Erythroblast (primary cell): ENCODE measurements at places on chromosomes 2 and 18.

- DNase-seq, result no peak
These were observed 24.9 kb downstream of the ASAP2 start for GRCh38 chr2:9231291-9232165.

DNA sequence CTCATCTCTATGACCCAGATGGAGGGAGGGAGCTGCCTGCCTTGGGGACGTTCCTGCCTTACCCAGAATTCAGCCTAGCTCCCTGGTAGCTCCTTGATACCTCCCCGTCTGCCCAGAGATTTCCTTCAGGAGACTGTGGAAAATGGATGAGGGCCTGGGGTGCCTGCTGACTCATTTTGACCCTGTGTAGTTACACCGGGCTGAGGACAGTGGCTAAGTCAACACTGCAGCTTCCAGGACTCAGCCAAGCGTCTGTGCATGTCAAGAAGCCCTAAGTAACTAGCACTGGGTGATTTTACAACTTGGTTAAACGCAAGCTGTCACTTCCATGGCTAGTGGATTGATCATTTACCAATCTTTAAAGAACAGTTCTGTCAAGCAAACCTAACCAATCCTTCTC is 23.3 kb upstream of the EPAS1 start:
- no peak for DNase-seq

DNA sequence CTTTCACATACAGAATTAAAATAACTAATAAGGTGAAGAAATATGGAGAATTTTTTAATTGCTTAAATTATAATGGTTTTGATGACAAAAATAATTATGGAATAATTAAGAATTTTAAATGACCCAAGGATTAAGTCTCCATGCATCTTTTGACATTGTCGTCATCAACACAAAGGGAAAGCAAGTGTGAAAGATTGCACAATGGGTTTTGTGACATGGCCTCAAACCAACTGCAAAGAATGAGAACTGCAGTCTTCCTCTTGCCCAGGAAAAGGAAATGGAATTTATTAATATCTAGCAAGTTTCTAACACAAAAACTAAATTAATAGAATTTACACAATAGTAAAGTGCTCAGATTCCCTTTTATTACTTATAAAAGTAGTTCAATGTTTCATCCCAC is 329.1 kb upstream of the PKDCC start:
- no peak for DNase-seq

- no peak for DNase-seq
These were observed 575.4 kb downstream of the ARHGAP15 start for GRCh38 chr2:143704451-143705106.

DNA sequence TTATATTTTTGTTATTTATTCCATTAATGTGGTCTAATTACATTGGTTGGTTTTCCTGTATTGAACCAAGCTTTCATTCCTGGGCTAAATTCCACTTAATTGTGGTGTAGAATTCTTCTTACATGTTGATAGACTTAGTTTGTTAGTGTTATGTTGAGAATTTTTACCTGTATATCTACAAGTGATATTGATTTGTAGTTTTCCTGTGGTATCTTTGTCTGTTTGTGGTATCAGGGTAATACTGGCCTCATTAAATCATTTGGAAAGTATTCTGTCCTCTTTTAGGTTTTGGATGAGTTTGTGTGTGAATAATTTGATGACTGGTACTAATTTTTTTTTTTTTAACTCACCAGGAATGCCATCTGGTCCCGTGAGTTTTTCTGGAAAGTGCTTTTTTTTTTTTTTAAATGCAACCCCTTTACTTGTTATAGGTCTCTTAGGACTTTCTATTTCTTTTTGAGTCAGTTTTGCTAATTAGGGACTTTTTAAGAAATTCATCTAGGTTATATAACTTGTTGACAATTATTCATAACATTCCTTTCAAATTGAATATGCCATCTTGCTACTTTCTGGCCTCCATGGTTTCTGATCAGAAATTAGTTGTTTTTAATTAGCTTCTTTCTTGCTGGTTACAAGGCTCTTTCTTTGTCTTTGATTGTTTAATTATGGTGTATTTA is 232.8 kb downstream of the CCDC85A start:
- DNase-seq, result no peak

DNA sequence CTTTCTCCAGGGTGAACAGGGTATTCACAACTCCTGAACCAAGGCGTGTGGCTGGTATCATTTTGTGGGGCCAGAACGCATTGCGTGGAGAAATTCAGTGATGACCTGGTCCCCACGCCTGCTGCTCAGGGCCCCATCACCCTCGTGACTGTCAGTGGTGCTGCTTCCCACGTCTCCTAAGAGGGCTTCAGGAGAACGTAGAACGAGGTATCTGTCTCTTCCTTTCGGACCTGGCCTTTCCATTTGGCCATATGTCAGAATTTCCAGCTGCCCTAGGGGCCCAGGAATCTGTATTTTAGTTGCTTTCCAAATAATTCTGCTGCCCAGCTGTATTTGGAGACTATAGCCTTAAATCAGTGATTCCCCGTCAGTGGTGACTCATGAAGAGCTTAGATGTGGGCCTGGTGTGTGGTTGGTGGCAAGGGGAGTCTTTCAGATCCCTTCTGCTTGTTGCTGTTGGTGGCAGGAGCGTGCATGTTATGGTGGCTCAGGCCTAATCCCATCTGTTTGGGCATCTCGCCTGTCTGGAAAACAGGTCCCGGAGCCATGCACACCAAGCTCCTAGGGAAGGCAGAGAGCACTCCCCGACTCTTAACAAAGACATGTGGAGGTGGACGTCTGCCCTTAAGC is 56.4 kb downstream of the NPAS2 start:
- no peak for DNase-seq

DNA sequence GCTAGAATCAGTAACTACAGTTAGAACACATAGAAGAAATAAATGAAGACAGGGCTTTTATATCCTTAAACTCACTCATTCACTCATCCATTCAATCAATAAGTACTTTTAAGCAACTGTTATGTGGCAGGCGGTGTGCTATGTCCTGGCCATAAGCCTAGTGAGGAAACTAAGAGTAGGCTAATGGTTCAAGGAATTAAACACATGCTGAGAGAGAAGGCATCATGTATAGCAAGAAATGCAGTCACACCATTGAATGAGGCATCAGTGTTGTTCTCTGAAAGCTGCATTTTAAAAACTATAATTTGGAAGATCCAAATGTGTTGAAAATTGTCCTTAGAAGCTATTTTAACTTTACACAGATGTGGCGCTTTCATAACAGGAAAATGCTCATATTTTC is 86.5 kb upstream of the DTNA start:
- no peak for DNase-seq

- no peak for DNase-seq
These were observed 236.6 kb downstream of the KLHL29 start for GRCh38 chr2:23621616-23622015.

DNA sequence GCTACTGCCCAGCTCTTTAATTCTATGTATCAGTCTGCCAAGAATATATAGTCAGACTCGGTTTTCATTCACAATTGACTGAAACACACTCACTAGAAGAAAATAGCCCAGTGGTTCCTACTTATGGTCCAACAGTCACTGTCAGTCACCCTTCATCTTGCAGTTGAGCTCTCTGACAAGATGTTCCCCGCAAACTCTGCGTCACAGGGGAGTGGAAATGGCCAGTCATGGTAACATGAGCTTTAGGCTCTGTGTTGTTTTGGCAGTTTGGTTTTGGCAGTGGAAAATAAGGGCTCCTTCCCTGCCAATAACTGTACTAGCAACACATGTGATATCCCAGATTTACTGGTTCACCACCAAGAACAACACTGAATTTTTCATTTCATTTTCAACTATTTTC is 122.5 kb downstream of the PRPF40A start:
- no peak for DNase-seq

DNA sequence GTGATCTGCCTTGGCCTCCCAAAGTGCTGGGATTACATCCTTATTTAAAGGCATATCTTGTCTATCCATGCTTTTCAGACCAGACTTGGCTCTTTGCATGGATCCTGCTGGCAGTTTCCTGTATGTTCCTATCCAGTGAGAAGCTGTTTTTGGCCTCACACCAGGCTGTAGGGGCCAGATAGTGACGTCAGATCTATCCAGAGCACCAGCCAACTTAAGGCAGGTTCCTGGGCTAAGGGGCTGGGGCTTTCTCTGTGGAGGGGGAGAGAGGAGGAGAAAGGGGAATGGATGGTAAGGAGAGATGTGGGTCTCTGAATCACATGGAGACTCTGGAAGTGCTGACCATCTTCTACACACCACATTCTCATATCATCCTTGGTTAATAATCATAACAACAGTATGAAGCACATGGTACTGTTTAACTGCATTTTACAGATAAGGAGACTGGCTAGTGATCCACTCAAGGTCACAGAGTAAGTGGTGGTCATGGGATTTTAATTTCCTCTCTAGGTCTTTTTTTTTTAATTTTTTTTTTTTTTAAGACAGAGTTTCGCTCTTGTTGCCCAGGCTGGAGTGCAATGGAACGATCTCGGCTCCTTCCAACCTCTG is 2.0 kb upstream of the FAM117B start:
- peak; percentile 85 for DNase-seq

GRCh38 chr2:218235017-218235416 is 18.0 kb downstream of the ARPC2 start:
- DNase-seq, result no peak

DNA sequence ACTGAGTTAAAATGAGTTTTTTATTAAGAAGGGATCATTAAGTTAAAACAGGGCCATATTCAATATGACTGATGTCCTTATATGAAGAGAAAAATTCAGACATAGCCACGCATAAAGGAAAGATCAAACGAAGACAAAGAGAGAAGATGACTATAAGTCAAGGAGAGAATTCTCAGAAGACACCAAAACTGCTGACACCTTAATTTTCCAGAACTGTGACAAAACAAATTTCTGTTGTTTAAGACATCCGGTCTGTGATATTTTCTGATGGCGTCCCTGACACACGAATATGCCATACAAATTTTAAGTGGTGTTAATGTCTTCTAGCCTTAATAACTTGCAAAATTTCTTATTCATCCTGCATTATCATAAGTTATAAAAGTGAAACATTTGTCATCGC is 1325.2 kb upstream of the DDX18 start:
- no peak for DNase-seq

GRCh38 chr2:28613633-28614501 is 118.0 kb downstream of the PLB1 start:
- DNase-seq, result no peak

DNA sequence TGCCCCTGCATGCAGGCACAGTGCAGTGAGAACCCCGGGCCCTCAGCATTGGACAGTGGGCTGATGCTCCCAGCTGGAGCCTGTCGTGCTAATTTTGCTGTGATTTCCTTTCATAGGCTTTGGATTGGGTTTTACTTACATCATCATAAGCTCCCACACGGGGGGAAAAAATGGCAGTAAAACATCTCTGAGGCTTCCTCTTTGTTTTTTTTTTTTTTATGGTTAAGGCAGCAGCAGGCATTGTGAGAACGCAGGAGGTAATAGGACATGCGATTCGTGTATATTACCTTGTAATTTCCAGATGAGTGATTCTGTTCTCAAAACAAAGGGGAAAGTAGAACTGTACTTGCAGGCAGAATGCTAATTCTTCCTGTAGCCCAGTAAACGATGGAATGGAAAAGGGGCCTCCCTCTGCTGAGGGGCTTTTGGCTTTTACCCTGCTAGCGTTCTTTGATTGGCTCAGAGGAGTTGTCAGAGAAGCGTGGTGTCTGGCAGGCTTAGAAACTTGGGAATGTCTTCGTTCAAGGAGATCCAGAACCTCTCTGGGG is 89.7 kb downstream of the NPAS2 start:
- no peak for DNase-seq

GRCh38 chr18:9683418-9684396 is 24.4 kb upstream of the RAB31 start:
- DNase-seq, result peak; percentile 60

DNA sequence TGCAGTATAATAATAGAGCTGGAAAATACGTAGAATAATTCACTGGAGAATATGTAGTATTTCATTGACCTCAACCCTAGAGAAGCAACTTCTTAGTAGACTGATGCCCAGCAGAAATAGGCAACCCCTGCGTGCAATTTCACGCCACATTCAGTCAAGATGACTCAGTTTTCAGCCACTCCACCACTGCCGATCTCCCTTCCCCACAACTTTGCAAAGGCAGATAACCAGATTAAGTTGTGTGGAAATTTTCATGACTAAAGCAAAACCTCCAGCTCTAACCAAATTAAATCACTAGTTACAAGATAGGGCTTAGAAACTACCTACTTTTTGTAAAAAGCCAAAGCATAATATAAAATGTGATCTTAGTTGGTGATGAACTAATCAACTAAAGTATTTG is 63.3 kb upstream of the STK17B start:
- peak; percentile 29 for DNase-seq

- no peak for DNase-seq
These were observed 53.5 kb downstream of the DGKD start for GRCh38 chr2:233407771-233408181.

DNA sequence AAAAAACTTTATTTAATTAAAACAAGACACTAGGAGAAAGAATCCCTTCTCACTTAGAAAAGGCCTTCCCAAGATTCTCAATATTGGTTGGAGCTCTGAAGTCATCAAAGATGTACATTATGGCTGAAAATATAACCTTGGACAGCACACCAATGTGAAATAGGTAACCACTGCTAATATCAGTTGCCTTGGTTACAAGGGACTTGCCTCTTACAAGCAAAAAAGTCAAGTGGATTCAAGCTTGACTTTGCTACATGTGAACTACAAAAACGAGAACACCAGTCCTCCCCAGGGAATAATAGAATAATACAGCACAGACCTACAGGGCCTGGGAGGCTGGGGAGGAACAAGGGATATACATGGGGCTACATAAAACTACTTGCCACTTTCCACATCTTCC is 46.1 kb downstream of the NABP1 start:
- no peak for DNase-seq

GRCh38 chr2:3451926-3452671 is 67.2 kb downstream of the ADI1 start:
- no peak for DNase-seq

DNA sequence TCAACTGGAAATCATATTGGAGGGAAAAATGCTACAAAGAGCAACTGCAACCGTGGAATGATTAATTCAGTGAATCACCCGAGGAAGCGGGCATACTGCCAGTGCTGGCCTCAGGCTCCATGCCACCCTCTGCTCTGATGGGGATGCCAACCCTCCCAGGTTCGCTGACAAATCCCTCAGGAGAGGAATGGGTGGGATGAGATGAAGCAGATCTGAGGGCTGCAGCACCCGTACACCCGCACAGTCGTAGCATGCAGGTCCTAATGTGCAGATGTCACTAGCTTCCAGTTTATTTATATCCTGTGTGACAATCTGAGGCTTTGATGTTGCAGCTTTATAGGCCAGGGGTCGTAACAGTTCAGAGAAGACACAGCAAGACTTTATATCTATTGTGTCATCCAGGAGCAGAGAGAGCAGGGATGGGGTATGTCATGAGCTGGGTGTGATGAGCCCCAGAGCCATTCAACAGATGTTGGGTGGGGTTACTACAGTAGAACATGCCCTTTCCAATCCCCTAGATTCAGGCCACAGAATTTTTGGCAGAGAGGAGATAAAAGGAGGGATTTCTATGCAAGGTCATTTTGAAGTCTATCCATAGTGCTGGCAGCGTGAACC is 44.6 kb downstream of the DPP4 start:
- DNase-seq, result no peak

GRCh38 chr2:18703555-18703954 is 114.2 kb upstream of the NT5C1B start:
- no peak for DNase-seq
